ENCODE measurements at places on chromosomes 2 and 18.
A peak's percentile ranks its signal among the peaks of the same experiment; 100 is the strongest.

DNA sequence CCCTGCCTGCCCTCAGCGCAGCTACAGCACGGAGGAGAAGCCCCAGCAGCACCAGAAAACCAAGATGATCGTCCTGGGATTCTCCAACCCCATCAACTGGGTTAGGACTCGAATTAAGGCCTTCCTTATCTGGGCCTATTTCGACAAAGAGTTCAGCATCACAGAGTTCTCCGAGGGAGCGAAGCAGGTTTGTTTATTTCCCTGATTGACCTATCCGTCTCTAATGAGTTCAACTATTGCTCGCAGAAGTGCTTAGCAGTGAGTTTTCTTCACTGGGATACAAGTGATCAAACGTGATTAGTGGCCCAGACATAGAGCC lies 639 bp downstream of the MAIP1 start:
- DNase-seq, result no peak

GRCh38 chr2:212897296-212897695 lies 254.1 kb downstream of the IKZF2 start:
- DNase-seq, result no peak

GRCh38 chr2:96374211-96374951 lies 38.8 kb downstream of the NCAPH start:
- DNase-seq, result no peak

DNA sequence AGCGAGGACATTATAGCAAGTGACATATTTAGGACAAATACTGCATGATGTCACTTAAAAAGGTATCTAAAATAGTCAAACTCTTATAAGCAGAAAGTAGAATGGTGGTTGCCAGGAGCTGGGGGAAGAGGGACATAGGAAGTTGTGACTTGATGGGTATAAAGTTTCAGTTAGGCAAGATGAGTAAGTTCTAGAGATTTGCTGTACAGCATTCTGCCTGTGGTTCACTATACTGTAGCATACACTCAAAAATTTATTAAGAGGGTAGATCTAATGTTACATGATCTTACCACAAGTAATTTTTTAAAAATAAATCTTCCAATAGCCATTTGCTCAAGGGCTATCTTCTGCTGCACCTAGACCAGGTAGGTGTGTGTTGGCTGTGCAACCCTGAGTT lies 78.1 kb upstream of the NPAS2 start:
- no peak for DNase-seq

DNA sequence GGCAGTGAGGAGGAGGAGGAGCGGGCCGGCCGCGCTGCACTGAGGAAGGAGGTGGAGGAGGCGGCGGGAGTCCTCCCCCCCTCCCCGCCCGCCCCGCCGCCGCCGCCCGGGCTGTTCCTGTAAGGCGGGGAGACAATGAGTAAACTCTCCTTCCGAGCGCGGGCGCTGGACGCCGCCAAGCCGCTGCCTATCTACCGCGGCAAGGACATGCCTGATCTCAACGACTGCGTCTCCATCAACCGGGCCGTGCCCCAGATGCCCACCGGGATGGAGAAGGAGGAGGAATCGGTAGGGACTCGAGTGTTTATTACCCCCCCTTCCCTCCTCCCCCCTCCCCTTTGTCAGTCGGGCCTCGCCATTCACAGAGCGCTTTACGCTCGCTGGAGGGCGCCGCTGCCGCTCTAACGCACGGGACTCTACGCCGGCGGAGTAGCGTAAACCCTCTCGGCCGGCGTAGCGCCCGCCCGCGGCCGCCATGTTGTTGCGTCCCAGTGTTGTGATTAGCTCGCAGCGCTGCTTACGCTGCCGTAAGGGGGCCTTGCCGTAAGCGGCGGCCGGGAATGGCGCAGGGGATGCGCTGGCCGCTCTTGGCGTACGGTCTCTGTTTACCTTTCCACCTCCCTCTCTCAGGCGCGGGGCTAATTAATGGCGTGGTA lies 460 bp downstream of the EPC2 start:
- DNase-seq, result peak; percentile 93

- DNase-seq, result no peak
Measured at GRCh38 chr2:26988058-26988860, 17.8 kb downstream of the MAPRE3 start.

DNA sequence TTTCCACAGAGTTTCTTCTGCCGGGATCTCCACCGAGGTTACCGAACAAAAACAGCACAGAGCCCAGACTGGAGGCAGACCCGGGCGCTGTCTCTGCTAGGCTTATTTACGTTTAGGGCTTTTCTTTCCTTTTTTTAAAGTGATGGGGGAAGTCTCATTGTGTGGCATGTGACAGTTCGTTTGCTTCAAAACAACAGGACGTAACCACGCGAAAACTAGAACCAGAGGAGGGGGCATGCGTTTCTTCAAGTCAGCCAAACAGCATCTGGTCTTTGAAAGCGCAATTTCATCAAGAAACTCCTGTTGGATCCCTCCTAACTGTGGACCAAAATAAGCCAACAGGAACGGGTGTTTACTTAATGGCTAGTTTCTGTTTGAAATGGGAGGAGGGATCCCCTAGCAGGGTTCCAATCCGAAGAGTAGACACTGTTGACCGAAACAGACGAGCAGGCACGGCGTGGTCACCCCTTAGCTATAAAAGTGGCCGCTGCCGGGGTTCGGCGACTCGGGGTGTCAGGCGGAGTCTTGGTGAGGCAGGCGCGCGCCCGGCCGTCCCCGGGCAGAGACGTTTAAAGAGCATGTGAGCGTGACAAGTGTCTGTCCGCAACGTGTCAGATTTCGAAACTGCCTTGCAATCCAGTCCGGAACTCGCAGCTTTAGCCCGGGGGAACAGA lies 997 bp upstream of the TGIF1 start:
- DNase-seq, result peak; percentile 21

GRCh38 chr2:55581435-55581834 lies 36.0 kb downstream of the PPP4R3B start:
- DNase-seq, result no peak

DNA sequence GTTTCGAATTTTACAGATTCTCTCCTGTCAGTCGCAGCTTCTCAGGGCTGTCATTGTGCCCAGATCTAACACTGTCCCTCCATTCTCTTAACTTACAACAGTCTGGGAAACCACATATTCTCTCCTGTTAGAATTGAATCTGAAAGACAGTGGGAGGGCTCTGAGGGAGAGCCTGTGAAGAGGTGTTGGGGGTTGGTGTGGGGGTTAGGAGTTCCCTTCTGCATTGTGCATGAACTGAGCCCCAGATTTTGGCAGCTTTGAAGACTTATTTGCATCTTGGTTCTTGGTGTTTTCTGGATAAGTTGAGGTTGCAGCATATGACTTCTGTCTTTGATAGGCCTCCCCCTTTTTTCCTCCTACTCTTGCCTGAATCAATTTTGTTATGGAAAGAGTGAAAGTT lies 64.1 kb downstream of the TANC1 start:
- no peak for DNase-seq

- DNase-seq, result no peak
Measured at GRCh38 chr18:55849391-55849790, 261.4 kb upstream of the TCF4 start.

DNA sequence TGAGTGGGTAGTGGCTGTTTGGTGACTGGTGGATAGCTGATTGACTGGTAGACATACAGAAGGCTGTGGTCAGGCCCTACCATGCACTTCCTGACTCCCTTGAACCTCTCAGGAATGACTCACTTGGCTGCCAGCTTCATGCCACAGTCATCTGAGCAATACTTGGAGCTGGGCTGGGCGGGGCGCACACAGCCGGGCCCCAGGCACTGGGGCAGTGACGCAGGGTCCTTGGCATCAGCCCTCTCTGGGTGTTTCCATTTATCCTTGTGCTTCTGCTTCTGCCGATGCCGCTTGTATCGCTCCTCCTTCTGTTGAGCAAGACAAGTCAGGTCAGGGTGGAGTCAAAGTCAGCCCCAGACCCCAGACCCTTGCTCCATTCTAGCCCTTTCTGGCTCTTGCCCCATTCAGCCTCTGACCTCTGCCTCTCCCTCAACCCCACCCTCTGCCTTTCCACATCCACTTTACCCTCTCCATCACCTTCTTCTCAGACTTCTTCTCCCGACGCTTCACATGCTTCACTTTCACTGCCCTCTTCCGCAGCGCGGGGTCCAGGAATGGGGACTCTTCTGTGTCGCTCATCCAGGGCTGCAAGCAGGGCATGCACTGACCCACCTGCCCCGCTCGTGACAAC lies 3.0 kb upstream of the MBD1 start:
- DNase-seq, result no peak

DNA sequence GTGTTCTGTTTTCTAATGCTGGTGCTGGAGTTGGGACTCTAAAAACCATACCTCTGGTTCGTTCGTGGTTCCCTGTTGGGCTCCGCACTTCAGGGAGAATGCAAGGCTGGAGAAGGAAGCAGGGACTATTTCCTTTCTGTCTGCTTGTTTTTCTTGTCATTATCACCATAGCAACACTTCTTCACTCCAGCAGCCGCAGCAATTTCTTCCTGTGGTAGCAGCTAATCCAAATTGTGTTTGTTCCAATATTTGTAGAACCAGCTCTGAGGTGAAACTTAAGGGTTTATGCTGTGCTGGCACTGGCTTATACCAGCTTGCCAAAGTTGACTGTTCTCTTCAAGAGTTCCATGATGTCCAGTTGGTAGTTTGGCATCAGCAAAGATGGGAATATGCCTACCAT lies 301.4 kb upstream of the SYT4 start:
- no peak for DNase-seq

All from anterior cingulate cortex (tissue), 58 donors.